Osteoblast (primary cell): ENCODE measurements at places on chromosomes 3 and 15. TPM values are rescaled to one million over a fixed set of nuclear protein-coding genes. Genes with fewer than 3 reads are reported as not detected.

Gene MYL3
- not detected in 2 replicates for total RNA-seq

- no peak for DNase-seq
Measured at GRCh38 chr3:150346981-150347863, 60.9 kb upstream of the TSC22D2 start.

- no peak for DNase-seq
Measured at GRCh38 chr3:82081351-82081750, 319.9 kb upstream of the GBE1 start.

GRCh38 chr15:76565366-76565765, 228.8 kb downstream of the ISL2 start:
- no peak for DNase-seq
